ENCODE measurements at places on chromosomes 11 and 22. TPM values are rescaled to one million over a fixed set of nuclear protein-coding genes. Genes with fewer than 3 reads are reported as not detected.

- no peak for DNase-seq
Measured at GRCh38 chr11:96576383-96576782, 186.6 kb downstream of the JRKL start.

- peak; percentile 73 for DNase-seq
Measured at GRCh38 chr22:39920134-39920743, 19.4 kb downstream of the GRAP2 start.

DNA sequence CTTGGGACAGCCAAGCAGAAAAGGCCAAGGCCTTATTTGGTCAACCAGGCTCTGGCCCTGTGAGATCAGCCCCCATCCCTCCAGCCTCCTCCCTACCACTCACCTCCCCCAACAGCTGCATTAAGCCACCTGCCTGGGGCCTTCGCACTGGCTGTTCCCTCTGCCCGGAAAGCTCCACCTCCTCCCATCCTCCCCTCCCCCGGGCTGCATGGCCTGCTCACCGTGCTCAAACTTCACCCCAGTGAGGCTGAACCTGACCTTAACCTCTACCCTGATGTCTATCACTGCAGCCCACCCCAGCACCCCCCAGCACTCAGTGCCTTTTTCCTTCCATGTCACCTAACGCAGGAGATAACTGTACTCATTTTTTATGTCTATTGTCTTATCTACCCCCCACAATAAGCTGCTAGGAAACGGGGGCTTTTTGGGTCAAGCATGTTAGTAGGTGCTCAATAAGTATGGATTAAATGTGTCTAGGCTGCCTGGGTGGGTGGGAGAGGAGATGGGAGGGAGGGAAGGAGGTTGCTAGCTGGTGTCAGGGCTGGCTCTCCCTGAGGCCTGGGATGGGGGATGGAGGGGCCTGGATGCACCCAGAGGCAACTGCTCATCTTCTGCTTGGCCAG is 912 bp downstream of the PTPRCAP start:
- DNase-seq, result peak; percentile 80

DNA sequence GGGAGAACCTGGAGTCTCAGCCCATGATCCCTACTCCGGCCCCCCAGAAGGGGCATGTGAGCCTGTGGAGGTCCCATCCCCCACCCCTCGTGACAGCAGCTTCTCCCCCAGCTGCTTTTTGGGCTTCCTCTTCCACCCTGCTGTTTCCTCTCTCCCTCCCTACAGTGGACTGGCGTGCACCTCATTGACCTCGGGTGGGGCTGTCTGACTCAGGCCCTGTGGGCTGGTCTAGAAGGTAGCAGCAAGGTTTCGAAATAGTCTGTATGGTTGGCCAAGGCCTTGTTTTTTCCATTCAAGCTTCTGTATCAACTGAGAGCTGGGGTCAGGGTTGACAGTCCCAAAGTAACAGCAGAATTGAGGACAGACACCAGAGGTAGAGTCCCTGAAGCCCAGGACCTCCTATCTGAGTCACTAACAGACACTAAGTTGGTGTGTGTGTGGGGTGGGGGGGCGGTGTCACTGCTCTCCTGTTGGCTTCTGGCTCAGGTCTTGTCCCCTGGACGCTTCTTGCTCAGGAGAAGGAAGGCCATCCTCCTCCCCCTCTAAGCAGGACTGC is 7.7 kb downstream of the SLC37A2 start:
- DNase-seq, result peak; percentile 60

GRCh38 chr11:111736181-111736590 is 30.0 kb downstream of the PPP2R1B start:
- DNase-seq, result no peak

- DNase-seq, result no peak
Measured at GRCh38 chr11:96116376-96116775, 192.5 kb upstream of the MTMR2 start.

GRCh38 chr22:46176508-46177003 is 26.2 kb downstream of the PPARA start:
- DNase-seq, result no peak

- DNase-seq, result no peak
Measured at GRCh38 chr11:76885390-76886097, 24.8 kb downstream of the ACER3 start.

GRCh38 chr11:83448686-83449085 is 162.5 kb upstream of the CCDC90B start:
- DNase-seq, result no peak

GRCh38 chr11:44571871-44572270 is 6.4 kb downstream of the CD82 start:
- no peak for DNase-seq

- DNase-seq, result no peak
Measured at GRCh38 chr11:77436969-77437368, 36.9 kb downstream of the PAK1 start.

DNA sequence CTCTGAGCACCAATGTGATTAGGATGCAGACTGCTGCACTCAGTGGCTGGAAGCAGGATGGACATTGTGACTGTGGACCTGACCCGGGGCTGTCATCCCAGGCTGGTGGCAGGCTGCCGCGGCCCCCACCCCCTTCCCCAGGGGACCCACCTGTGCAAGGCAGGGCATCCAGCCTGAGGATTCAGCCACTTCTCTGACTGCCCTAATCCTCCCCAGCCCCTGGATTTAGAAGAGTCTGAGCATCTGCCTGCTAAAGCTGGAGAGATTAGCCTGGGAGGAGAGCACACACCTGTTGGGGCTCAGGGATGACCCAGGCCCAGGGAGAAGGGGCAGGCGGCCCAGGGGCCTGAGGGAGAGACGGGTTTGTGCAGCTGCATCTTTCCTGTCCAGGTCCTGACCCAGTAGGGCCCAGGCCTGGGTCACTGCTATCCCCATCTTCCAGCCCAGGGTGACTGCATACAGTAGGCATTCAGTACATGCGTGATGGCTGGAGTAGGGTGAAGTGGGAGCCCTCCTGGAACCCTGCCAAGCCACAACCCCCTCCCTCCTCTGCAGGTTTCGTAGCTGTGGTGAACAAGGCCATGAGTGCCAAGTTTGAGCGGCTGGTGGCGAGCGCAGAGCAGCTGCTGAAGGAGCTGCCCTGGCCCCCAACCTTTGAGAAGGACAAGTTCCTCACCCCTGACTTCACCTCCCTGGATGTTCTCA is 12.1 kb downstream of the DPP3 start:
- no peak for DNase-seq

DNA sequence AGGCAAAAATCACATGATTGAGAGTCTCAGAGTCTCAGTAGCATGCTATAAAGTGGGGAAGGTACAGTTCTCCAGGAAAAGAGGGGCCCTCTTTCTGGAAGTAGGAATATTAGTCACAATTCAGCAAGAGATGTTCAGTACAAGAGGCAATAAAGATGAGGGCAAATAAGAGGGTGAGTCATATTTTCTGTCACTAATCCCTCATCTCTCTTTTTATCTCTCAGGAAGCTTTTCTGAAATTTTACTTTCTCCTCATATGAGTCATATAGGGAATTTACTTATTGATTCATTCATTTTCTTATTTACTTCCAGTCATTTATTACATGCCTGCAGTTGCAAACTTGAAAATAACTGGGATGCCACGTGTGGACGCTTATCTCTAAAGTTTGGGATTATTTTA is 3.4 kb upstream of the NXPE1 start:
- no peak for DNase-seq

DNA sequence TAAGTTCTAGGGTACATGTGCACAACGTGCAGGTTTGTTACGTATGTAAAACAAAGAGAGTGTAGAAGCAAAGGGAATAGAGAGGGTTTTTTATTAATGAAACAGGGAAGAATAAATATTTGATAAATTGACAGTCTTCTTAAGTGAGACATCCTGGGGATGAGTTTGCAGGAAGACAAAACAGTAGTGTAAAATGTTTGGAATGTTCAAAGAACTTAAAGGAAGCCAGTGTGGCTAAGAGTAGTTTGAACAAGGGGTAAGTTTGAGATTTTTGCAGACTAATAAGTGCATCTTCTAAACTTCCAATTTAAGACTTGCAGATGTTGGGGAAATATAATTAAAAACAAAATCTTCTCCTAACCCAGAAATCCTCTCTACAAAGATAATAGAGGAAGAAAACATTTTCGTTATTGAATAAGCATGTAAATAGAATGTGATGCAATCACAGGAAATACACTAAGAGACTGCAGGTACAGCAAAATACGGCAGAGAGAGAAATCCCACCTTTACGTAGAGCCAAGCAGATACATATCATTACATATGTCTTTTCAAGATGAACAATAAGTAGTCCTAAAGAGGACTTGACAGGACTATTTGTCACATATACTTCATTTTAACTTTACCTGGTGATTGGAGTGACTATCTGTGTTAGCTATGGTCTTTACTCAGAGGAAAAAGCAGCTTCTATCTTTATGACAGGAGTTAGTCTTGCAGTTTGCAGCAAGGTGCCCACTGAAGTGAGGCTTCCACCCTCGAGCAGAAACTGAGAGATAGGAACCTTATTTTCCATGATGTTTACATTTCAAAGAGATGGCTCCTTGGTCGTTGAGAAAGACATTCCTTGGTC is 402.1 kb downstream of the CNTN5 start:
- no peak for DNase-seq

GRCh38 chr11:27726981-27727380 is 26.7 kb upstream of the BDNF start:
- no peak for DNase-seq

DNA sequence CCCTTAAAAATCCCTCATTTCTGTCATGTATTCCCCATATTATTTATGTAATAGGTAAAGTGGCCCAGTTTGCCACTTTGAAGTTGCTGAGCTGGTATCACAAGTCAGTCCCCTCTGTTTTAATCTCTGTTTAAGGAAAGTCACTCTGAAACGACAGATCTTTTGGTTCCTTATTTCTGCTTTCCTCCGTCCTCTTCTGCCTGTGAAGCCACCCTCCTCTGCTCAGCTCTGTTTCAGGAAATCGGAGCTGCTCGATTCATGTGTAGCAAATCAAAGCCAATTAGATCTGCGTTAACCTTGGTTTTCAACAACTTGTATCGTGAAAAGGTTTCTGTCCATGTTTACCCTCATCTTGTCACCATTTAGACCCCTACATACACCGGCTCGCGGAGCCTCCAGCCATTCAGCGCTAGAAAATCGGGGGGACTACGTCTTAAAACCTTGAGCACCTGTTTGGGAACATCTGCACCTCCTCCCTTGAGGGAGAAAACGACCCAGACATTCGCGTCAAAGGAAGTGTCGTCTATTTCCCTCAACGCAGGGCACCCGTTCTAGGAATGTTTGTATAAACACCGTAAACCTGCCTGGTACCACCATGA is 576 bp upstream of the SC5D start:
- no peak for DNase-seq

DNA sequence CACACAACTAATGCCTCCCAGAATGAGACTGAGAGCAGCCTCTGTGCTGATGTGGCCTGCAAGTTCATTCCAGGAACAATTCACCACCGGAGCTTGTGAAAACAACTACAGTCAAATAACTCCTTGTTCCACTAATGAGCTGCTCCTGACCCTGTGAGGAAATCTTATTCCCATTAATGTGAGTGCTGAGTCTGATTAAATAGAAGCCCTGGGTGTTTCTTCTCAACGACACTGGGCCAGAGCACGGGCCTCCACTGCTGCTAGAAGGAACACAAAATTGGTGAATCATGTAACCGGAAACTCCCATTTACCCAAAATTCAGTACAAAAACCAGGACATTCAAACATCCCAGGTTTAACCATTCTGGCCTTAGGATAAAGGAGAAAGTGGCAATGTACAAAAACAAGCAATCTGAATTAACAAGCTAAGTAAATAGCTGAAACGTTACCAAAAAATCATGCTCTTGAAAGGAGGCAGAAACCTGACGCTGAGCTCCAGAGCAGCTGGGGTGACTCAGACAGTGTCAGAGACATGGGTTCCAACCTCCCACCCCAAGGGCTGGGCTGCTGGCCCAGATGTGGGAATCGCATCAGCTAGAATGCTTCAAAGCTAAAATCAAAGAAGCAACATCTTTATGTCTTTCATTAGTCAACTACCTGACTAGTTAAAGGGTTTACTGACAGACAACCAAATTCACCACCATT is 26.7 kb downstream of the SERGEF start:
- DNase-seq, result no peak

GRCh38 chr11:72189455-72190250 is 2.3 kb upstream of the FOLR1 start:
- no peak for DNase-seq

GRCh38 chr11:117634756-117635603 is 162.0 kb downstream of the DSCAML1 start:
- DNase-seq, result no peak

GRCh38 chr11:62796281-62796680 is 4.5 kb upstream of the TMEM223 start:
- DNase-seq, result no peak

GRCh38 chr22:37219533-37219932 is 7.3 kb upstream of the SSTR3 start:
- no peak for DNase-seq

GRCh38 chr11:123751781-123752180 is 2.5 kb downstream of the OR6X1 start:
- DNase-seq, result no peak

DNA sequence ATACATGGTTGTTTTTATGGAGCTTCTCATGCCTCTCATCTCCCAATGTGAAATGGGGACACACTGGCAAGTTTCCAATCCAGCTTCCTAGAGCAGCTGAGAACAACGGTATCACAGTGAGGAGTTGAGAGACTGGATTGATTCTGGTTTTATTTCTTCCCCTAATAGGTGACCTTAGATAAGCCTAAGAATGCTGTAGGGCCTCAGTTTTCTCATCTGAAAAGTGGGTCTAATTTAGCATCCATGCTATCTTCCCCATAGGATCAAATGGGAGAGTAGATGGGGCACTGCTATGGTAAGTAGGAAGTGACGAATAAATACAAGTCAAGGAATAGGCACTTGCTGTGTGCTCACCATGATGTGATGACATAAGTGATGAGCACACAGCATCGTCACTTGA is 61.1 kb upstream of the PHOX2A start:
- DNase-seq, result no peak

- no peak for DNase-seq
Measured at GRCh38 chr11:93686812-93687211, 25.3 kb downstream of the CEP295 start.

GRCh38 chr11:94127638-94128037 is 1.0 kb upstream of the PANX1 start:
- no peak for DNase-seq

The ZP1 gene
- total RNA-seq, result 0.18 TPM

The CCDC188 gene
- total RNA-seq, result 0.76 TPM

The OR8A1 gene
- total RNA-seq, result not detected

The DDX10 gene
- total RNA-seq, result 20.5 TPM

The CHADL gene
- total RNA-seq, result 0.18 TPM

The SMTNL1 gene
- not detected for total RNA-seq

The GRAMD1B gene
- 91.6 TPM for total RNA-seq

The DDIAS gene
- total RNA-seq, result 10.1 TPM

The OR8K1 gene
- not detected for total RNA-seq

The OR56A1 gene
- total RNA-seq, result not detected

Measured in activated CD4-positive, alpha-beta memory T cell treated with anti-CD3 and anti-CD28 coated beads, Interleukin-2, amount 10 ng/mL, durations not matched to agents 7 days and 5 days (primary cell).